ENCODE measurements at places on chromosomes 2 and 18. TPM values are rescaled to one million over a fixed set of nuclear protein-coding genes. Genes with fewer than 3 reads are reported as not detected.

- peak; percentile 81 for DNase-seq
Observed at GRCh38 chr2:55581874-55582547, 35.4 kb downstream of the PPP4R3B start.

DNA sequence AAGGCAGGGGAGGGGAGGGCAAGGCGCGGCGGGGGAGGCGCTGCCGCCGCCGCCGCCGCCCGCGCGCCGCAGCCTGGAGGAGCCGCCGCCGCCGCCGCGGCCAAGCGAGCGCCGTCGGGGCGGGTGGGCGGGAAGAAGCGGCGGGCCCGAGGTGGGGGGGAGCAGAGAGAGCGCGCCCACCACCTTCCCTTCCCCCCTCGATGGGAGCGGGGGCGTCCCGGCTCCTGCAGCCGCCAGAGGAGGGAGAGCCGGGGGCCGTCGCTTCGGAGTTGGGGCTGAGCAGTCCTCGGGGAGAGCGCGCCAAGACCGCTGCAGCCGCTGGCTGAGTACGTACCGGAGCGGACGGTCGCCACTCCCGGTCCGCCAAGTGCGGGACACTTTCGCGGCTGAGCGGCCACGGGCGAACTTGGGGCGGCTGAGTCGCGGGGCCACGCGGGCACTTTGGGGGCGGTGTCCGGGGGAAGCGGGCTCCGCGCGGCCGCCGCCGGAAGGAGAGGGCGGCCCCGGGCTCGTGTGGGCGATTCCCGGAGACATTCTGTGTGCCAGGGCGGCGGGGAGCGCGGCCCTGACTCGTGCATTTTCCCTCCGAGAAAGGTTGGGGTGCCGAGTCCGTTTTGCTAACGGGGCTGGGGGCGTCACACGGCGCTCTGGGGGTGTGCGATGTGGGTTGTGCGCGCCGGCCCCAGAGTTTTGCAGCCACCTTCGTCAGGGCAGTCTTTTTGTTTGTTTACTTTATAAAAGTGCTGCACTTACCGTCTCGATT lies at the start of gene NAB1:
Gene NAB1 (plus strand): TSS at position 49 of the 763 bp plus-strand sequence. CDS start 10,094 bp downstream, outside the sequence.
- no peaks in the 10 kb centered on the region for H3K36me3 ChIP-seq
- DNase-seq, result peak; percentile 63
- H3K27ac ChIP-seq, result peak within 1 kb of the TSS; percentile 91
- peaks cover 17% of the 10 kb centered on the region for H3K4me1 ChIP-seq
- H3K4me3 ChIP-seq, result peak within 1 kb of the TSS; percentile 41

DNA sequence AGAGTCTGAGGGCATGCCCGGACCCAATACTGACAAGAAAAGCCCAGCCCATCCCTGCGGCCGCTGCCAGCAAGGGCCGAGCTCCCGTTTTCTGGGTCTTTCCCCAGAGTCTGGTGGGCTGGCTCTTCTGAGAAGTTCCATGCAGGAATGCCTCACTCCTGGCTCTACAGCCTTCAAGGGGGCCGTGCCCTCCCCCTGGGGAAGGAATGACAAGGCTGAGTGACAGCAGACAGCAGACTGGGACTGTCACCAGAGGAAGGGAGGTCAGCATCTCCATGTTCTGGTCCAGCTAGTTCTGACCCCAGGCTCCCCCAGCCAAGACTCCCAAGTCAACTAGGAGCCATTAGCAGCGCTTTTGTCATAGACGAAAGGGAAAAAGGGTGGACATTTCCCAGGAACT lies 13.0 kb upstream of the SEMA4C start:
- no peaks in the 10 kb centered on the region for H3K36me3 ChIP-seq
- peaks cover 6% of the 10 kb centered on the region for H3K4me1 ChIP-seq
- H3K4me3 ChIP-seq, result no peak overlapping the region

DNA sequence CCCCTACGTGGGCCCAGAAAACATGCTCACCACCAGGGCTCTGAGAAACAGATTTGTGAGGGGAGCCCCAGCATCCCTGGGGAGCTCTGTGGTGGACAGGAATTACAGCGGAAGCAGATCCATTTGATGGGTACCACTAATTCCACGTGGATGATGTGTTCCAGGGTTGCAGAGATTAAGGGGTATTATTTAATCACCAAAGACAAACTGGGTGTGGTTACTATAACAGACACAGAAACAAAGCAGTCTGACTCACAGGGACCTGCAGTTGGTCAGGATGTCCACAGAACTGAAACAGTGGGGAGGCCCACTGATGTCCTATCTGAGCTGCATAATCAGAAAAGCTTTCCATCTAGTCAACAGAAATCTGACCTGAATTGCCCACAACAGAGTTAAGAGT lies 65.8 kb downstream of the PSMG2 start:
- no peak for DNase-seq
- no peaks in the 10 kb centered on the region for H3K27me3 ChIP-seq
- no peak overlapping the region for H3K4me3 ChIP-seq
- H3K27ac ChIP-seq, result no peak overlapping the region
- no peaks in the 10 kb centered on the region for H3K36me3 ChIP-seq

The SERPINB10 gene
- total RNA-seq, result not detected

The ANKRD29 gene
- total RNA-seq, result 6.1 TPM

All from thyroid gland (tissue), 4 donors.